ENCODE measurements at places on chromosomes 11 and 22.

- no peak for DNase-seq
Measured at GRCh38 chr11:2524446-2525165, 79.8 kb downstream of the KCNQ1 start.

- DNase-seq = no peak
Measured at GRCh38 chr22:44914026-44914721, 95.6 kb downstream of the PHF21B start.

DNA sequence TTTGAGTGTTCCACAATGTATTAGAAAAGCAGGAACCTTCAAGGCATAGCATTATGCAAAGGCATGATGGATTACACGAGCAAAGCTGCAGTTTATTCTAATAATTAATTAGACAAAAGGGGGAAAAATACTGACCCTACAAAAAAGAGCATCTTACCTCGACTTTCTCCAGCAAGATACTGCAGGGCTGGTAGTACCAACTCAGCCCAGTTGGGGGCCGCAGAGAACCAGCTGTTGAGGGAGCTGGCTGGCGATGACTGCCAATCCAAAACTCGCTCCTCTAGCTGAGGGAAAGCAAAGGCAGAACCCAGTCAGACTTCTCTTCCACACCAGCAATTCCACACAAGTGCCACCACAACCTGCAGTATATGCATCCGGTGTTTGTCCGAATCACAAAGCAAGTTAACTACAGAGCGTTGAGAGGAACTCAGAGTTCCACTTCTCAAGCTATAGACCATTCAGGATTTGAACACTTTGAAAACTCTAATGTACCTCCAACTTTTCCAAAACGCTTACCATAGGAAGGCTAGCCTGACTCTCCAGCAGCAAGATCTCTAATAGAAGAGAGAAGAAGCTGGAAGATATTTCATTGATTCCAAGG, 13.7 kb downstream of the NFRKB start:
- no peak for DNase-seq

DNA sequence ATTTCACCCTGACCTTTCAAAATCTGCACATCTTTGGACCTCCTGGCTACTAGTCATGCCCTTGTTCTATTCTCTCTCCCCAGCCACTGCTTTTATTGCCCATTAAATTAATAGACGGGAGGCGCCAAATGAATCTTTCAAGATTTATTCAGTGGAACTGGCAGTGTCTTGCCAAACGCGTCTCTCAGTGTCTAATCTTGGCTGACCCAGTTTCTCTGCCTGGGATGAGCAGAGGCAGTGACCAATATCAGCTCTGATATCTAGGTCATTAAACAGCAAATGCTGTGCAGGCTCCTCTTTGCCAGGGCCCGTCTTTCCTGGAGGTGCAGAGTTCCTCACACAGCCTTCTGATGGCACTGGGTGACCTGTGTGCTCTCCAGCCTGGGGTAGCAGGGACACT, 74.0 kb downstream of the TRAF6 start:
- no peak for DNase-seq

DNA sequence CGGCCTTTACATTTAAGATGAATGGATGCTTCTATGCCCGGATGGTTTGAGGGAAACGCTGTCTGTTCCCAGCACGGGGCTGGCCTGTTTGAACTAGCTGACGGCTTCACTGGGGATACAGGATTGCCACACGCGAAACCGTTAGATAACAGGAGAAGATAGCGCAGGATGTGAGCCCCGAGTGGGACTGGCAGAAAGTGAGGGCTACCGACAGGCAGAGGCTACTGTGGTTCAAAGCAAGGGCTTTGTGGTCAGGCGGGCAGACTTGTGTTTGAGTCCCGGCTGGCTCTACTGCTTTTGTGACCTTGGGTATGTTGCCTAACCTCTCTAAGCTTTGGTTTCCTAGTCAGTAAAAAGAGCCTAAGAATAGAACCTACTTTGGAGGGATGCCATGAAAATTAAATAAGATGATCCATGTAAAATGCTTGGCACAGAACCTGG, 2.8 kb upstream of the OAF start:
- DNase-seq = no peak

Data from SIG-M5 (cell line).